ENCODE measurements at places on chromosomes 13 and 19. TPM values are rescaled to one million over a fixed set of nuclear protein-coding genes. Genes with fewer than 3 reads are reported as not detected.

Gene CACNG6
- total RNA-seq, result not detected

Gene CYP2A7
- not detected for total RNA-seq

Gene MRPS31
- total RNA-seq, result 6.1 TPM

Gene OPA3
- 4.3 TPM for total RNA-seq

Gene BRCA2
- 0.59 TPM for total RNA-seq

Gene SPATA13
- total RNA-seq, result 33.3 TPM

Gene AXL
- total RNA-seq, result 80.6 TPM

Gene FGF22
- not detected for total RNA-seq

Gene GAS6
- 128 TPM for total RNA-seq

Gene NLRP4
- total RNA-seq, result not detected

All from uterus (tissue), 4 donors.